ENCODE measurements at places on chromosomes 2 and 18.

DNA sequence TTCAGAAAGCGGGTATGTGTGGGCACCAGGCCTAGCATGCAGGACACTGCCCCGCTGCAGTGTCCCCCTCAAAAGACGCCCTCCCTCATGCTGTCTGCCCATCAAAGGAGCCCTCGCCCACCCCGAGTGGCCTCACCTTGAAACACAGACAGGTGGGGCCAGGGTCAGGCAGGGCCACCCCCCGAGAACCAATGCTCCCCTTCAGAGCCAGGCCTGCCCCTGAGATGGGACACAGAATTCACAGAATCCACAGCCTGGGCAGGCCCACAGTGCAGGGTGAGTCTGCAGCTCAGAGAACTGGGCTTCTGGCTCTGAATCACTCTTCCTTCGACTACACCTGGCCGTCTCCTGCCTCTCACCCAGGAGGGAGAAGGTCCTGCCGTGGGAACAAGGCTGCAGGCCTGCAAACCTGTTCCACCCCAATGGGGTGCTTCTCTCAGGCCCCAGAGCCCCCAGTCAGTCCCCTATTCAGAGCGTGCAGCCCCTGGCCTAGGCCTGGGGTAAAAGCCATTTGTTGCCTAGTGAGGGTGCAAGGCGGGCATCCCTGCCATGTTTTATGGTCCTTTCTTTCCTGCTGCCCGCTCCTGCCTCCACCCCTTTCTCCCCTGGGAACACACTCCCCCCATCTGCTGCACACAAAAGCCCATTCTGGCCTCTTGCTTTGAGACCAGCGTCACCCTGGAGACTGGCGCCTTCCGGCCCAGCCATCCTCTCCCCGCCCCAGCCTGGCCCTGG is 11.3 kb upstream of the ARHGEF4 start:
- no peak for DNase-seq

DNA sequence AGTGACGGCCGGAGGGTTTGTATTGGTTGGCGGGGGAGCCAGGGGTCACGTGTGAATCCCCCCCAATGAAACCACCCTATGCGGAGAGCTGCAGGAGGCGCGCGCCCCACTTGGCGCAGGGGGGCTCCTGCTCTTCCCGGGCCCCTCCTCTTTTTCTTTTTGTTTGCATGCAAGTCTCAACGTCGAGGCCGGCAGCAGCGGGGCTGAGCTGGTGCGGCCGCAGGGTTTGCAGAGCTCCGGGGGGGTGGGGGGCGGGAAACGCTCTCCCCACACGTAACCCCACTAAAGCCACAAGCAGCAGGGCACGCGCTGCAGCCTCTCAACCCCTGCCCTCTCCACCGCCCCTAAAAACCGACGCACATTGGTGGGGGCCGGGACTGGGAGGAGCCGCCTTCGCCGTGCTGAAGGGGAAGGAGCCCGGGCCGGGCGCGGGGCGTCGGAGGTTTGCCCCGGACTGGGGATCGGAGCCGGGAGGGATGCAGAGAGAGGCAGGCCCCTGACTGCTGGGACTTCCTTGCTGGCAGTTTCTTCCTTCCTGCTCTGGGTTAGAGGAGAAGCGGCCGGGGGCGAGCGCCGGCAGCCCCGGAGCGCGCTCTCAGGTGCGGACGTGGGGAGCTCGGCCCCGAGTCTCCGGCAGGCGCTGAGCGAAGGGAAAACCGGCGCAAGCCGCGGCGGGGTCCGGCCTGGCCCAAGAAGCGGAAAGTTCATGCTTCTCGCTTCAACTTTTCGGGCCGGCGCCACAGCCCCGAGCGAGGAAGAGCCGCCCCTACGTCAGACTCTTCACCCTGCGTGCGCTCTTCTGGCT is 864 bp downstream of the LBH start:
- peak; percentile 59 for DNase-seq

GRCh38 chr18:22318745-22319407 is 98.8 kb downstream of the CTAGE1 start:
- no peak for DNase-seq

DNA sequence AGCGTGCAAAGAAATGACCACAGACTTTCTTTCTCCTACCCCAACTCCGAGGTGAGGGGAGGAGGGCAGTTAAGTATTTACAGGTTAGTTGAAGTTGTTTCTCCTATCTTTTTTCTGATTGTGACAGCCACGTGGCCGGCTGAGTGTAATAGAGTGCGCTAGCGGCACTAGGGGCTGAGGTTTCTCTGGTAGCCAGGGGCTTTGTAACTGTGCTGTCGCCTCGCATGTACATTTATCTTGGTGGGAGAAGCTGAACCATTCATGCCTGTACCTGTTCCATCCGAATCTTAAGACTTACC is 214.1 kb upstream of the STON1 start:
- DNase-seq, result no peak

DNA sequence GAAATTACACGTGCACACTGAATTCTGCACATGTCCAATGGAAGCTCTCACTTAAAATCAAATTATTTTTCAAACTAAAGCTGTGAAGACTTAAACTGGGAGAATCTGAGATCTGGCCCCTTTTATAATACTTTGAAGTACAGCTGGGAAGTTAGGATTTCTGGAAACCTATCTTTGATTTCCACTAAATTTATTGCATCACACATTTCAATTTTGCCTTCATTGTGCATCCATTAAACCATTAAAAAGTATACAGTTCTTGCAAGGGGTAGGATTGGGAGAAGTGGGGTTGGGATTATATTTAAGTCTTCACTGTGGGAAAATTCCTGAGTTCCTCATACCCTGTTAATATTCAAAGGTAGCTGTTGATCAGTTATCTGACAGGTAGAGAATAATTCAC is 1229.6 kb upstream of the ZEB2 start:
- DNase-seq, result no peak

- no peak for DNase-seq
Measured at GRCh38 chr2:128531856-128532255, 213.2 kb upstream of the HS6ST1 start.
